ENCODE measurements at places on chromosomes 5 and 9.
A peak's percentile ranks its signal among the peaks of the same experiment; 100 is the strongest.

DNA sequence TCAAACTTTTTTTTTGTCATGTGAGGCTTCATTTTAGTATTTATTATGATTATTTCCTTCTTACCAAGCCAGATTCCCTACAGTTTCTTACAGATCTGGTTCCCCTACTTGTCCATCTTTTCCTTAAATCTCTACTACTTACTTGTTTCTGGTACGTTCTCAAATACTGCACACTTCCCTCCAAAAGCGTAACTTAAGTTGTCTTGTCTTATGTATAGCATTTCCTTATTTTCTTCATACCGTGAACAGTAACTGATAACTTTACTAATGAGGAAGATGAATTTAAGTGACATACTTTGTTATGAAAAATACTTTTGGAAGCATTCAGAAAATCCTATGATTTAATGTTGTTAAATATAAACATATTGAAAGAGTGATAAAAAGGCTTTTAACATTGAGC, 67.3 kb downstream of the PARP8 start:
- ATAC-seq: no peak

DNA sequence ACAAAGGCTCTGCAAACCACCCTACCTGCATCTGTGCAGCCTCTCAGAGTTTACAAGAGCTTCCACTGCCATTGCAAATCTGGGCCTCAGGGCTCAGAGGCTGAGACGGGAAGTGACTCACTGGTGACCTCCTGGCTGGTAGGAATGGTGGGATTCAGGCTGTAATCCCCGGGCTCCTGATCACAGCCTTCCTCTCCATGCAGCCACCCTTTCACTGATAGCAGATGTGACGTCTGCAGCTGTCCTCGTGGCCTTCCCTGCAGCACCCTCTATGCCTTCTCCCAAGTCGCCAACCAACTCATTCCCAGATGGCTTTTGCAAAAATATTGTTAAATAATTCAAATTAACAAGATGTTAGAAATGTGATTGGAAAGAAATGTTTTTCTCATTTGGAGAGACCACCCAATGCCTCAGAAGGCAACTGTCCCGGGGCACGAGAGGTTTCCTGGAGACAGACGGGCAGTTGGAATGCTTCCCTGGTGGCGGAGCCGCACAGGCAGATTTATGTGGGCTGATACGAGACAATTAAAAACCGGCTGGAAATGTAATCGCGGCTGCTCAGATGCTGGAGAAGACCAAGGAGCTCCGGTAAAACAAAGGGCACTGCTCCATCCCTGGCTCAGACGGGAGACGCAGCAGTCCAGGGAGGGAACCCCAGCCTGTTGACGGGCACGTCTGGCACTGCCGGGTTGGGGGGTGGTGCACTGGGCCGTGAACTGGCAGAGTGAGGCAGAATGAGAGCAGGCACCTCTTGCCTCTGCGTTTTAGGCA, 34.4 kb upstream of the SLC25A51 start:
- peak; percentile 72 for ATAC-seq

- ATAC-seq: no peak
These were observed 36.7 kb downstream of the SARDH start for GRCh38 chr9:133701321-133701980.

GRCh38 chr9:131045300-131046092, 36.5 kb downstream of the LAMC3 start:
- no peak for ATAC-seq

DNA sequence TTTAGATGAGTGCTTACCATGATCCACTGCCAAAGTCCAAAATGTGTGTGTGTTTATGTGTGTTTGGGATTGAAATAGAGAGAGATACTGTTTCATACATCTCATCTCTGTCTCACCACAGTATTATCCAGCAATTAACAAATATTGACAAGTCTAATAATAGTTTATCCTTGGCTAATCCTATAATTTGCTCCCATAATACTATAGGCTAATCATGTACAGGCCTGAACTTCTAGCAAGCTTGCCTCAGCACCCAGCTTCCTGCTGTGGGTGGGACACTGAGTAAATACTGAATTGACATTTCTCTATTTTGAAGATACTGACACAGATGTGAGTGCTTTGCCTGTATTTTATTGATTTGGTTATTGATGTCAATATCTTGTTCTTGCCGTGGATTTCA, 35.3 kb upstream of the KCNV2 start:
- no peak for ATAC-seq

GRCh38 chr5:170139786-170140335, 34.2 kb downstream of the FOXI1 start:
- ATAC-seq: no peak

DNA sequence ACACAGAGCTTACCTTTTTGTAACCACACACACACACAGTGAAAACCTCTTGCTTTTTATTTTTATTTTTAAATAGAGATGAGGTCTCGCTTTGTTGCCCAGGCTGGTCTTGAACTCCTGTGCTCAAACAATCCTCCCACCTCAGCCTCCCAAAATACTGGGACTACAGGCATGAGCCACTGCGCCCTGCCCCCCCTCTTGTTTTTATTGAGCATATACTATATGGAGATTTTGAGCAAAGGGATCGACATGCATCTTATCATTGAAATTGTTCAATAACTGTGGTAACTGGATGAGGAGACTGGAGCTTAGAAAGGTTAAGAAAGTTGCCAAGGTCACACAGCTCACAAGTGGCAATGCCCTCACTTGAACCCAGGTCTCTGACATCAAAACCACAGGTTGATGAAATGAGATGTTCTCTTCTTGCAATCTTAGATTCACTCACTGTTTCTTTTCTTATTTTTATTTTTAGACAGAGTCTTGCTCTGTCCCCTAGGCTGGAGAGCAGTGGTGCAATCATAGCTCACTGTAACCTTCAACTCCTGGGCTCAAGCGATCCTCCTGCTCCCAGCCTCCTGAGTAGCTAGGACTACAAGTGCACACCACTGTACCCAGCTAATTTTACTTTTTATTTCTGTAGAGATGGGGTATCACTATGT, 26.8 kb upstream of the STXBP1 start:
- ATAC-seq: no peak

GRCh38 chr9:133255371-133256135, 19.4 kb downstream of the ABO start:
- no peak for ATAC-seq

DNA sequence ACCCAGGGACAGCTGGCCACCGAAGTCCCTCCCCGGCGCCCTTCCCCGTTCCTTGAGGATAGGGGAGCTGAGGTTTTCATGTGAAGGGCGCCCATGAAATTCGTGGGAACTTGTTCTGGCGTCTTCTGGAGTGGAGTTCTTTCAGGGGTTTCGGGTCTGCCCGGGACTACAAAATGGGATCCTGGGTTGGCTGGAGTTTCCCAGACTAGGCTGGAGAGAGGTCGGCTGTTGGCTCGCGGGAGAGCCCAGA, 3.6 kb upstream of the RGMB start:
- peak; percentile 1 for ATAC-seq

DNA sequence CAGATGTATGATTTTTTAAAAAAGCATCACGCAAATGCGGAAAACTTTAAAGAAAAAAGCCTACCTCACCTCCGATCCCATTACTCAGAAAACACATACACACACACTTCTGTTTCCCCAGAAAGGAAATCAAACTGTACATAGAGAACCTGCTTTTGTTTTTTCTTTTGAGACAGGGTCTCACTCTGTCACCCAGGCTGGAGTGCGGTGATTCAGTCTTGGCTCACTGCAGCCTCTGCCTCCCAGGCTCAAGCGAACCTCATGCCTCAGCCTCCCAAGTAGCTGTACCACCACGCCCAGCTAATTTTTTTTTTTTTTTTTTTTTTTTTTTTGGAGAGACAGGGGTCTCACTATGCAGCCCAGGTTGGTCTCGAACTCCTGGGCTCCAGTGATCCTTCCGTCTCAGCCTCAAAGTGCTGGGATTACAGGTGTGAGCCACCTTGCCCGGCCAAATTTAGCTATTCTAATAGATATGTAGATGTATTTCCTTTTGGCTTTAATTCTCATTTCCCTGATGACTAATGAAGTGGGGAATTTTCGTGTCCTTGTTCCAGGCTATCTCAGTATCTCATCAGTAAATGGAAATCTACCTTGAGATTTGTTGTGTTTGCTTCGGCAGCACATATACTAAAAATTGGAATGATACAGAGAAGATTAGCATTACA, 25.7 kb upstream of the EEIG1 start:
- no peak for ATAC-seq

DNA sequence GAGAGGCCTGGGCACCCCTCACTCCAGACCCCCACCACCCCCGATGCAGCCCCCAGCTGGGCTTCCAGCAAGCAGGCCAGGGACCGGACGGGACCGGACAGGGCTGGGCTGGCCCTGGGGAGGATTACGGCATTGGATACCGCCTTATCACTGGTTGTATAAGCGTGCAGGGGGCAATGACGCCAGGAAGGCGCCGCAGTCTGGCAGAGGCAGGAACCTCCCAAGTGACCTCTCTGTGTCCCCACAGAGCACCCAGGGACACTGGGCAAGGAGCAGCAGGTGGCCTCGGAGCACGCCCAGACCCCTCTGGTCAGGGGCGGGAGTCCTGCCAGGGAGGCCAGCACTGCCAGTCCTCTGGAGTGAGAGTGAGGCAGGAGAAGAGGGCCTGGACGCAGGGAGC, 723 bp upstream of the LCN15 start:
- ATAC-seq: no peak

- ATAC-seq: no peak
These were observed 33.2 kb upstream of the C5orf46 start for GRCh38 chr5:147939431-147940114.

DNA sequence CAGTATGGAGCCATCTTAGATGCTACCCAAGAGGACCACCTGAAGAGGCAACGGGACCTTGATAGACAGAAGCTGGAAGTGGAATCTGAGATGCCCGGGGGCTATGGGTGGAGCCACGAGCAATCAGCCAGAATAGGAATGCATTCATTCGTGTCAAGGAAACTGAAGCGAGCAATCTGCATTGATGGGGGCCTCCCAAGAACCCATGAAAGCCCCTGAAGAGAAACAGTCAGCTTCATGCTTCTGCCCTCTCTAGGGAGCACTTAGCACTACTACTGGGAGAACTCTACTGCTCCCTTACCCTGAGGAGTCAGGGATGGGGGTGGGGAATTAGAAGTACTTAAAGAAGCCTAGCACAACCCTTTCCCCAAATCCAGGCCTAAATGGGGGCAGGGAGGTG, 51.9 kb upstream of the TCERG1 start:
- no peak for ATAC-seq

GRCh38 chr9:87546704-87547103, 49.0 kb downstream of the DAPK1 start:
- ATAC-seq: no peak

- no peak for ATAC-seq
These were observed 31.1 kb downstream of the RPS23 start for GRCh38 chr5:82246960-82247574.

GRCh38 chr5:109656829-109657228, 32.9 kb upstream of the MAN2A1 start:
- peak; percentile 86 for ATAC-seq

Data from SK-N-SH treated with all-trans-retinoic acid at 6 μM for 48 hours (cell line).